ENCODE measurements at places on chromosomes 2 and 18.

GRCh38 chr2:26312471-26312870 lies 33.5 kb upstream of the SELENOI start:
- DNase-seq: no peak

GRCh38 chr2:135546436-135546835 lies 15.2 kb downstream of the R3HDM1 start:
- no peak for DNase-seq

- DNase-seq: no peak
Measured at GRCh38 chr2:208407667-208408066, 1.1 kb downstream of the PTH2R start.

- DNase-seq: no peak
Measured at GRCh38 chr2:37468170-37468569, 123.7 kb downstream of the QPCT start.

- no peak for DNase-seq
Measured at GRCh38 chr2:206316141-206316540, 41.7 kb downstream of the ZDBF2 start.

- no peak for DNase-seq
Measured at GRCh38 chr18:57212678-57213077, 65.8 kb downstream of the BOD1L2 start.

- DNase-seq: no peak
Measured at GRCh38 chr2:98170076-98170475, 83.1 kb downstream of the VWA3B start.

GRCh38 chr2:52526735-52527134 lies 1240.9 kb upstream of the CHAC2 start:
- DNase-seq: no peak

DNA sequence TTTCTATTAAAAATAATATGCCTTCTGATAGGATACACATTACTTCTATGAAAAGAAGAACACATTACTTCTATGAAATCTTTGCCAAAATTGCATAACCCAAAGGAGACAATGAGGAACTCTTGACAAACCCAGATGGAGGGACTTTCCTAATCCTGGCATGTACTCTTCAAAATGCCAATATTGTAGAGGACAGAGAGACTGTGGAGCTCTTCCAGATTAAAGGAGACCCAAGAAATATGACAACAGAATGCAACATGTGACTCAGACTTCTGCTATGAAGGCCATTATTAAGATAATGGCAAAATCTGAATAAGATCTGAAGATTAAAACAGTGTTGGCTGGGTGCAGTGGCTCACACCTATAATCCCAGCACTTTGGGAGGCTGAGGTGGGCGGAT lies 22.2 kb downstream of the SOWAHC start:
- DNase-seq: no peak

- no peak for DNase-seq
Measured at GRCh38 chr18:72104851-72105250, 439.3 kb downstream of the CBLN2 start.

- no peak for DNase-seq
Measured at GRCh38 chr2:161766334-161766733, 142.1 kb downstream of the SLC4A10 start.

- no peak for DNase-seq
Measured at GRCh38 chr2:170660409-170660808, 54.7 kb upstream of the SP5 start.

DNA sequence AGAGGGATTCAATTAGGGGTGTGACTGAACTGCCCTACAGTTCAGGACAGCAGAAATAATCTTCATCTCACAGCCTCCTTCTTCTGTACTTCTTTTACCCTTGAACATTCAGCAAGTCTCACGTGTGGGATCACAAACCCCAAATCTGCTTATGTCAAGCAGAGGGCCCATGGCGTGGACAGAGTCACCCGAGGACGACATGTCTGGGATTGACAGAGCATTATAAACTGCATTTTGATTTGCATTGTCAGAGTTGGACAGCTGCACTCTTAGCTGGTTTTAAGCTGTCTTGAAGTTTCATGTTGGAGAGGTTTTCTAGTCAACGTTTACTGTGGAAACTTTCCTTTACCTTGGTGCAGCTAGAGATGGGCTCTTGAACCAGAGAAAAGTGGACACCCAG lies 26.4 kb downstream of the MGAT5 start:
- DNase-seq: no peak

- no peak for DNase-seq
Measured at GRCh38 chr2:148967578-148967977, 70.9 kb upstream of the LYPD6B start.

DNA sequence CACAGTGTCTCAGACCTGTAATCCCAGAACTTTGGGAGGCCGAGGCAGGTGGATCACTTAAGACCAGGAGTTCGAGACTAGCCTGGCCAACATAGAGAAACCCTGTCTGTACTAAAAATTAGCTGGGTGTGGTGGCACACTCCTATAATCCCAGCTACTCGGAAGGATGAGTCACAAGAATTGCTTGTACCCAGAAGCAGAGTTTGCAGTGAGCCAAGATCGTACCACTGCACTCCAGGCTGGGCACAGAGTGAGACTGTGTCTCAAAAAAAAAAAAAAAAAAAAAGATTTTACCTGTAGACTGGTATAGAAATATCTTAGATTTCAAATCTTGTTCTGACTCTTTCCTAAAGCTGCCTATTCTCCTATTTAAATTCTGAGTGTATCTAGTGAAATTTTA lies 7.2 kb upstream of the KLHL29 start:
- DNase-seq: no peak

DNA sequence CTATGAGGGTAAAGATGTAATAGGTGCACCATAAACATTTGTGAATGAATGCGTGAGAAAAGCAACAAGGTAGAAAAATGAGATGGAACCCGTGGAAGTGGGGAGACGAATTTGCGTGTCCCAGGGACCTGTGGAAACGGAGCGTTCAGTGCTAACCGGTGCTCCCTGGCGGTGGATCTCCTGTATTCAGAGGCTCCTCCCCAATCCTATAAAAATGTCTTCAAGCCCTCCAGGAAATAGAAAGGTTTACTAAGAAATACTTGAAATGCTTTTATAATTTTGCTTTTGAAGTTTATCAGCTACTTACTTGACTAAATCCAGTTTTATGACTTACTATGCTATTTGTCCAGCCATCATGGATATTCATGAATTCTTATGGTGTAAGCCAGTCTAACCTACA lies 62.8 kb upstream of the RBM44 start:
- no peak for DNase-seq

DNA sequence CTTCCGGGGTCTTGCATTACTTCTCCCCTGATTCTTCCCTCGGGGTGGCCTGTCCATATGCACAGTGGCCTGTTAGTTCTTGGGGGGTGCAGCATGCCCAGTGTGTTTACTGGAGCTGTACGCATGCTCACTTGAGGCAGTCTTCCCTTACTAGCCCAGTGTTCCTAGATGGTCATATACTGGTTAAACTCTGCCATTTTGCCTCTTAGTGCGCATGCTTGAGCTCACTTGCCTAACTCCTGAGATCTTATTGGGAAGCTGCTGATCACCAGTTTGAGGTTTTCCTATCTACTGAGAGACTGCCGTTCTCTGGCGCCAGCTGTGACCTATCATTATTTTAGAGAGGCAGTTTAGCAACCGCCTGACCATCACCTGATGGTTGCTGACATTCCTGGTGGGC lies 571.2 kb downstream of the ADCYAP1 start:
- no peak for DNase-seq

- DNase-seq: no peak
Measured at GRCh38 chr2:236393581-236393980, 129.4 kb upstream of the ASB18 start.

DNA sequence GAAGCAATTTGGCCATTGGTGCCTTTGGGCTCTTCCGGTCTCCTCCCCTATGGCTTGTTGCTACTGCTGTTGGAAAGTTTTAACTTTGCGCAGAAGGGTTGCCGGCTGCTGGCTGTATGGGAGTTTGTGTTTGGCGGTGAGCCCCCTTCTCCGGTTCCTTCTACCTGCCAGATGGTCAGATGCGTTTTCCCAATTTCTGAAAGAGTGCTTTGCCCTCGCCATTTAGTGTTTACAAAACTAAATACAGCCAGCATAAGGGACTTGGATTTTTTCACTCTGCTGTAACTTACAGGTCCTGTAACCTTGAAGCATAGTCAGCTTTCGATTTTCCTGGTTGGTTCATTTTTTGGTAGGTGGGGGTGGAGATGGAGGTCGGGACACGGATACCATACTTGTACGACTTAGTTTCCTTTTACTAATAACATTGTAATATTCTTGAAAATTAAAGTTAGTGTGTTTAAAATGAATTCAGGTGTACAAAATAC lies 604 bp downstream of the COQ10B start:
- DNase-seq: no peak

DNA sequence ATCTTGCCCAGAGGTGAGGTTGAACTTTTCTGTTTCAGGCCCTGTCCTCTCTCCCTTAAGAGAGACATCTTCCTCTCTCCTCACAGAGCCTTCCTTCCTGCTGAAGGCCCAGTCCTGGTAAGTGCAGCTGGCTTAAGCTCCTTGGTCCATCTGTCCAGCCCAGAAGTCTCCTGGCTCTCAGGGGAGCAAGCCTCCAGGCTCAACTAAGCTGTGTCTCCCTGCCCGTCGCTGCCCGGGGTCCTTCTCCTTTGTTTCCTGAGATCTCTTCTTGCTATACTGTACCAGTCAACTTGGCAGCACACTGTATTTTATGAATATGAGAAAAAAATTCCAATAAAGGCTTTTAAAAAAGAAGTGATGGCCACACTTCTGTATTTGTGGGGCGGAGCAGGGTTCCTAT lies 77.4 kb downstream of the KCNF1 start:
- no peak for DNase-seq

- DNase-seq: no peak
Measured at GRCh38 chr18:11147962-11148679, 1.2 kb downstream of the PIEZO2 start.

- DNase-seq: peak; percentile 68
Measured at GRCh38 chr18:44917216-44918141, 236.8 kb downstream of the SETBP1 start.

- no peak for DNase-seq
Measured at GRCh38 chr18:44080054-44080453, 600.6 kb upstream of the SETBP1 start.

DNA sequence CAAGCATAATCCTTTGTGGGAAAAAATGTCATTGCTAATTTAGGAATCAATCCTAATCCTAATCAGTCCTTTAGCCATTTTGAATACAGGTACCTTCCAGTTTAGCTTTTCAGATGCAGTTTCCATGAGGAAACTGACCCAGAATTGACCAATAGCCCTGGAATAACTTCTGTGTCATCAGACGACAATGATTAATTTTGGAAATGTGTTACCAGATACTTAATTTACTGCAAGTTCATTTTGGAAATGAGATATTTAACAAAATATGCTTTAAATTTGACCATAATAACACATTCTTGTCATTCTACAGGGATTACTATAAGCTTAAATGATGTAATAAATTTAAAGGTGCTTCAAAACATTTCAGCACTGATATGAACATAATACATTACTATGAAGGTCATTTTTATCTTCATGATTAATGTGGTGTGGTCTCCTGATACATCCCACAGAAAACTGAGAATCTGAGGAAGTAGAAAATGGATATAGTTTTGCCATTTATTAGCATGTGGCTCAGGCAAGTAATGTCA lies 129.8 kb upstream of the SH3BP4 start:
- no peak for DNase-seq

GRCh38 chr18:79440316-79441110 lies 44.8 kb downstream of the NFATC1 start:
- DNase-seq: no peak

DNA sequence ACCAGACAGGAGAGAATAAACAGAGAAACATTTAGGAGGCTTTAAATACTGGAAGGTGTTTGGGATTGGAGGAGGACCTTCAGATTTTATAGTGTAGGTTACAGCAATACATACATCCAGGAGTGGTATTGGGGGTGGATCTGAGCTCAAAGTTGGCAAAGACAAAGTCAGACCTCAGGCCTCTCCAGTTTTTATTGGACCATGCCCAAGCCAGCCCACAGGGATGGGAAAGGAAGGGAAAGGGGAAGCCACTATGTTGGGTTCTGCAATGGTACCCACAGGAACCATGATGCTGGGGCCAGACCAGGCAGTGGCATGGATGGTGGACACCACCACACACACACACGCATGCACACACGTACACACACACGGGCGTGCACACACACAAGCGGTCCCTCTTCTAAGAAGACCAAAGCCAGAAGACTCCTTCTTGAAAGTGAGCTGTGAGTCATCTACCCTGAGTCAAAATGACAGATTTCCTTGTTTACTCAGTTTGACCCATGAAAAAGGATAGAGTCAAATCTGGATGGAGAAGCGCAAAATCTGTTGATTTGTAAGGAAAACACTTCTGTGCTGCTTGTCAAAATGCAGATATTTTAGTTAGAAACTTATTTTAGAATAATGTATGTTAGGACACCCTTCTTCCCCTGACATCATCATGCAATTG lies 87.9 kb downstream of the TRABD2A start:
- no peak for DNase-seq

GRCh38 chr2:127423880-127424279 lies 5.7 kb downstream of the PROC start:
- no peak for DNase-seq

Data from thyroid gland (tissue), 4 donors.